ENCODE measurements at places on chromosomes 2 and 18. TPM values are rescaled to one million over a fixed set of nuclear protein-coding genes. Genes with fewer than 3 reads are reported as not detected.

DNA sequence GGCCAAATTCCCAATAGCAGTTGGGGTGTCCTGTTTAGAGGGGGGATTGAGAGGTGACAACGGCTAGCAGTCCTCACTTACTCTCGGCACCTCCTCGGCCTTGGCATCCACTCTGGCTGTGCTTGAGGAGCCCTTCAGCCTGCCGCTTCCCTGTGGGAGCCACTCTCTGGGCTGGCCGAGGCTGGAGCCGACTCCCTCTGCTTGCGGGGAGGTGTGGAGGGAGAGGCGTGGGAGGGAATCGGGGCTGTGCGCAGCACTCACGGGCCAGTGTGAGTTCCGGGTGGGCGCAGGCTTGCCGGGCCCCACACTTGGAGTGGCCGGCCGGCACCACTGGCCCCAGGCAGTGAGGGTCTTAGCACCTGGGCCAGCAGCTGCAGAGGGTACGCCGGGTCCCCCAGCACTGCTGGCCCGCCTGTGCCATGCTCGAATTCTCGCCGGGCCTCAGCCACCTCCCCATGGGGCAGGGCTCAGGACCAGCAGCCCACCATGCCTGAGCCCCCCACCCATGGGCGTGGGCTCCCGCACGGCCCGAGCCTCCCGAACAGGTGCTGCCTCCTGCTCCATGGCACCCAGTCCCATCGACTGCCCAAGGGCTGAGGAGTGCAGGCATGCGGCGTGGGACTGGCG, 705.9 kb upstream of the ZNF804A start:
- no peak for DNase-seq

GRCh38 chr2:127146071-127146725, 39.2 kb upstream of the BIN1 start:
- DNase-seq: no peak

GRCh38 chr2:71827524-71827901, 320.1 kb downstream of the CYP26B1 start:
- DNase-seq: no peak

- no peak for DNase-seq
Measured at GRCh38 chr2:240601831-240602160, 15.3 kb downstream of the CAPN10 start.

Gene CYTIP
- 1.7 TPM for total RNA-seq

DNA sequence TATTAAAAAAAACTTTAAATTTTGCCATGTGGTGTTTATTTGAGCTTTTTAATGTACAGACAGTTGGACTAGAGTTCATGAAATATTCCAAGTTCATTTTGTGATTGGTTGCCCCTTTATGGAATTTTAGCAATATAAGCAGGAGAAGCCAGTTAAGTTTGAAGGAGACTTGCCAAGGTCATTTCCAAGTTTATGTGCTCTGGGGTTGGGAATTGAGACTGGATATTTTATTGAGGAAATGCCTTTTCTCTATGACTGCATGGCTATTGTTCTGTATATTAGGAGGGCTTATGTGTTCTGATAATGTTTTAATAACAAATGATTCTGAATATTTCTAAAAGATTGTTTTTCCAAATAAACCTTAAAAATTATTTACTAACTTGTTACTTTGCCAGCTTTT, 67.0 kb upstream of the TCF4 start:
- no peak for DNase-seq

- no peak for DNase-seq
Measured at GRCh38 chr18:6574631-6575030, 154.9 kb upstream of the ARHGAP28 start.

Gene EMX1
- total RNA-seq: not detected

DNA sequence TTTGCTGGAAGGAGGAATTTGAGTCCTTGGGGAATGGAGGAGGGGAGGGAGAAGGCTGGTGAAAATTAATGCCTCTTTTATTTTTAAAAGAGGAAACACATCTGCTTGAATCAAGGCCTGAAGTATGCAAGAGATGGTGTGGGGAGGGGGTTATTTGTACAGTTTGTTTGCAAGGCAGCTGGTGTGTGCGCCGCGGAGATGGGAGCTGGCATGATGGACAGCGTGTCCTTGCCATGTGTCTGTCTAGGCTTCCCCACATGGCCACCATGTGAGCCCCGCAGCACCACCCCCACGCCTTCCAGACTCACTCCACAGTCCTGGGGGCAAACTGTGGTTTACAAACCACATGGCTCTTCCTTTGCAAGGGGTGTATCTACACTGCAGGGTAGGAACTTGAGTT, 154.8 kb upstream of the APCDD1 start:
- peak; percentile 10 for DNase-seq

DNA sequence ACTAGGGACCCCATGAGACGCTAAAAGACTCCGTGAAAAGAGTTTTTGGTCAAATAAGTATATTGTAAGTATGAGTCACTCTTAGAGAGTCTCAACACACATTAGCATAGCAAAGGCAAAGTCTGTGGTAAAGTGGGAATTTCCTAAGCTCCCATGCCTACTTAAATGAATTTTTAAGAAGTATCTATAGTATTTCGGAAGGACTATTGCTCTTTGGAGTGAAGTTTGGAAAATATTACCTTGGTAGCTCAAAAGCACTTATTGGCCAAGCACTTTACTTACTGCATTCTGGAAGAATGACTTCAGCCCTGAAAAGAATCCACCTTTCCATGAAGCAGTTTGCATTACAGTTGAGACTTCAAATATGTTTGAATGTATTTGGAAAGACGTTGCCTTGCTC, 57.1 kb downstream of the CAVIN2 start:
- DNase-seq: peak; percentile 18

Gene IL1A
- not detected for total RNA-seq

DNA sequence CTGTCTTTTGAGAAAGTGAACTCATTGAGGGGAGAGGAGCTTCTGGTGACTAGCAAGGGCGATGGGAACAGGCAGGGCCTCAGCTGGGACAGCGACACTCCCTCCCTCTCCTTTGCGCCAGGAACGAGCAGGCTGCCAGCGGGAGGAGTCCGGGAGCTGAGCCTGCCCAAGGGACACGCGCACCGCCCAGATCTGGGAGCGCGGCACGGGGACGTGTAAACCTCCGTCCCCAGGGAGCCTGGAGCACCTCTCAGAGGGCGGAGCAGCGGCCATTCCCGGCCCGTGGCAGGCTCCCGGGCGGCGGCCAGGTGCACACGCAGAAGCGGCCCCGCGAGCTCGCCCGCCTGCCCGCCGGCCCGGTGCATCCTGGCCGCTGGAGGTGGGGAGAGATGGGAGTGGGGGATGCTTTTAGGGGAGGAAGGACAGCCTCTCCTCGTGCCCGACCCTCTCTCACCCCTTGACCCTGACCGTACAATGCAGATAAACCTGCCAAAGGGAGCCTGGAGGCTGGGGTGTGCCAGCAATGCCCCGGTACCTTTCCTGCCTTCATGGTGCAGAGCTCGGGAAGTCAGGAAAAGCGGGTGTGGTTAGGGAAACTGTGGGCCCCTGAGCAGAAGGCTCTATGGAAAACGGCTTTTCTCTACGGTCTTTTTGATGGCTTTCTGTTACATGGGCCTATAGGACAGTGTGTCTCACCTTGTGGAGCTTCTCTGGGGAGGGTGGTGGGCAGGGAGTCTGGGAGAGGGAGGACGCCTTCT, 2.2 kb downstream of the AQP4 start:
- DNase-seq: no peak

GRCh38 chr2:129731907-129732629, 247.4 kb upstream of the RAB6C start:
- DNase-seq: no peak

GRCh38 chr2:165582409-165582808, 112.9 kb downstream of the CSRNP3 start:
- DNase-seq: peak; percentile 52

DNA sequence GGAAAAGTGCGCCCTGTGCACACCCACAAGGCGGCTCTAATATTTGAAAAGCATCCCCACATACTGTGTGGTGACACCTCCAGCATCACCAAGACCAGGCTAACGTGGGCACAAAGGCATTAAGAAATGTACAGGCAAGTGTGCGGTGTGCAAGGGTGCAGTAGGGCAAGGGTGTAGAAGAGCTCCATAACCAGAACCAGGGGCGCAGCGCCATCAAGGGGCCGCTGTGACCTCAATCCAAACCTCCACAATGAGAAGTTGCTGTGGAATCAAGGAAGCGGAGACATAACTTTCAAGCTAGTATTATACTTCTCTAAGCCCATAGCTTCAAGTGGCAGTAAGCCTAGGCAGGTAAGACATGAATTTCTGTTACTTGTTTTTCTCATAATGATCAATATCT, 13.0 kb downstream of the L3MBTL4 start:
- DNase-seq: no peak

- DNase-seq: peak; percentile 80
Measured at GRCh38 chr2:196249860-196250259, 78.5 kb upstream of the STK17B start.

DNA sequence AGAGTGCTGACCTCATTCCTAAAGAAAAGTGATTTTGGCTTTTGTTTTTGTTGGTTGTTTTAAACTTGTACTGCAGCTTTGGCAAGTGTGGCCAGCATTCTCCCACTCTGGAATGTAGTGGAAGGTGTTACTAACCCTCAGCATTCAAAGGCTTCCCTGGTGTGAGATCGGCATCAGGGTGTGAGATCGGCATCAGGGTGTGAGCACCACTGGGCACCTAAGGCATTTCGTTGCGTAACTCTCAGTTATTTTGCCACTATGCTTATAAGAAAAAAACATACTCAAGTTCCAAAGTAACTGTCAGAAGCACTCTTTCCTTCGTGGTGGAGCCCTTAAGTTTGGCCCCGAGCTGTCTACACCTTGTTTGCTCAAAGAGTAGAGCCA, 1.7 kb downstream of the CYBRD1 start:
- peak; percentile 33 for DNase-seq

DNA sequence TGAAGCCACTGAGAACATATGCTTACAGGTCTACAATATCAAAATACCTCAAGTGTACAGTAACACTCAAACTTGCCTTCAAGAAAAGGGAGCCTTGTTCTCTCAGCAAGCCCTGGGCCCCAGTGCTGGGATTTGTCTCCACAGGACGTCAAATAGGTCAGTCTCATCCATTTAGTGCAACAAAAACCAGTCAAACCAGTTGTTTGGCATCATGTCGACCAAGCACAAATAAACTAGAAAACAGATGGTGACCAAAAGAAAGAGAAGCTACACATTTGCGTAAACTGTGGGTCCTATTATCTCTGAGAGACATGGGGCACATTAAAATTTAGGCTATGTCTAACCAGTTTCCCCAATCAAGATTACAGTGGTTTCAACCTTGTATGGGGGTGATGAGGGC, 182.6 kb upstream of the PKDCC start:
- DNase-seq: no peak

- DNase-seq: peak; percentile 75
Measured at GRCh38 chr2:46521215-46521683, 41.9 kb downstream of the TMEM247 start.

- no peak for DNase-seq
Measured at GRCh38 chr2:76977846-76978727, 544.1 kb downstream of the LRRTM4 start.

Gene HS6ST1
- 15.6 TPM for total RNA-seq

GRCh38 chr2:98583276-98583675, 25.0 kb downstream of the COA5 start:
- no peak for DNase-seq

GRCh38 chr2:125227843-125228392, 1202.8 kb downstream of the CNTNAP5 start:
- DNase-seq: no peak

DNA sequence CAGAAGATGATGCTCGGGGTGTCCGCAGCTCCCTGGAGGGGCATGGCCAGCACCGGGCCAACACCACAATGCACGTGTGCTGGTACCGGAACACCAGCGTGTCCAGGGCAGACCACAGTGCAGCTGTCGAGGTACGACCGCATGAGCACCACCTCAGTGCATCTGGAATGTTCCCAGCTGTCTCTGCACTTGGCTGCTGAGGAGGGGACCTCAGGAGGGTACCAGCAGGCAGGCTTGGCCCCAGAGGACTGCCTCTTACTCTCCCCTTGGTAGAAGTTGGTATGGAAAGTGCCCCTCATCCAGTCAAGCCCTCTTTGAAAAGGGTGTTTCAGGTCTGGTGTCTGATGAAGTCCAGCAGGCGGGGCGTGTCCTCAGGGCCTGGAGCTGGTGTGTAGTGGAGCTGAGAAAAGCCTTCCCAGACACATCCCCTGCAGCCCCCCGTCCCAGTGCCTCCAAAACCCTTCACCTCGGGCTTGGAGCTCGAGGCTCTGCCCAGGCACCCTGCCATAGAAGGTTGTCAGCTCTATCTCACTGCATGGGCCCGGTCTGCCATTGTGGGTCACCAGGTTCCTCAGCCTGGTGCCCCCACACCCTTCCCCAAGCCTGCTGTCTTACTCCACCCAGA, 16.7 kb downstream of the STK25 start:
- DNase-seq: peak; percentile 79

GRCh38 chr2:233037078-233037477, 4.6 kb downstream of the NEU2 start:
- peak; percentile 68 for DNase-seq

GRCh38 chr2:705971-706511, 28.8 kb upstream of the TMEM18 start:
- no peak for DNase-seq

- no peak for DNase-seq
Measured at GRCh38 chr2:118053681-118054080, 34.6 kb upstream of the INSIG2 start.

Gene HYCC2
- 3.6 TPM for total RNA-seq

DNA sequence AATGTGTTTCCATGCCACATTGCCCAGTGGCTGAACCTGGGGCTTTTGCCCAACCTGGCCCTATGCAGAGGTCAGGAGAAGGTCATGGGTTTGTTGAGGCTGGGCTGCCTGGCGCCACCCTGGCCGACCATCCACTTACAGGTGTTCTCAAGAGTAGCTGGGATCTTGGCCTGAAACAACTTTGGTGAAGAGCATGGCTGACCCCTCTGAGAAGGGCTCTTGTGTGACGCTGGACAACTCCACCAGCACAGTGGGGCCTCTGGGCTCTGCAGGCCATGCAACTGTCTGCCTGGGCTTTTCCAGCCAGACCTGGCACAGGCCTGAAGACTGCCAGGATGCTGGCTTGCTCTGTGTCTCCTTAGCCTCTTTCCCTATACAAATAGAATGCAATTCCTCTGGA, 76.4 kb upstream of the ZNG1B start:
- no peak for DNase-seq

DNA sequence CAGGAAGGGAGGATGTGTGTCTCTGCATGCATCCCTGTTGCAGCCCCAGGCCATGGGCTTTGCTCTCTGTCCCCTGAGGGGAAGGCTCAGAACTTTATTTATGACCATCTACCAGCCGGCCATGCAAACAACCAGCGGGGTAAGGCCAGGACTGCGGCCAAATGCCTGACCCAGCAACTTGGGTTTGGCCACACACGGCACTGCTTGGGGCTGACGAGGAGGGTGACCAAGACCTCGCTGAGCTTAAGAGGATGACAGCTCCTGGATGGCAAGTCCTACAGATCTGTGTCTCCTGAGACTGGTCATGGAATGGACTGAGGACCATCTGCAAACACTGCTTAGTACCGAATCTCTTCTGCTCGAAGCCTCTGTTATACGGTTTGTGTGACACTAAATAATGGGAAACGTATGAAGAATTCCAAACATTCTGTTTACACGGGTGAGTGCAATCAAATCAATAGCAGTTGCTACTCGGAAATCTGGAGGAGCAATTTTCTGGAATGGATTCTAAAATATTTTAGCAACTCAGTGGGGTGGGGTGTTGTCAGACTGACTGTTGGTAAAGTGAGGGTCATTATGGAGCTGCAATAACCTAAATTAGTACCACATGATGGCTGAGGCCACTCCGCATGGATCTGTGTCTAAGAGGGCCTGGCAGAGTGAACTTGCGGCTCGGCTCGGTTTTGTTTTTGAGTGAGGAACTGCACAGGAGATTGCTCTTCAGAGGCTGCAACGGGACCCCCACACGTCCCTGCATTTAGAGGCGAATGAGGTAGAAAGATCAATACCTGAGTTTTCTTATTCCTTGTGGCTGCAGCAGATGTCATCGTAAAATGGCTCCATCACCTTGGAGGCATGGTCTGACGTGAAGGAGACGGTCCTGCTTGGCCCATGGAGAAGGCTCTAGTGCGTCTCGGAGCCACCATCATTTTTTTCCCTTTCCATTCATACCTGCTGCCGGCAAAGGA, 26.6 kb downstream of the TMEM18 start:
- DNase-seq: no peak
